Activated CD4-positive, alpha-beta T cell treated with anti-CD3 and anti-CD28 coated beads, Interleukin-2, amount 10 ng/mL, durations not matched to agents 7 days and 5 days (primary cell): ENCODE measurements at places on chromosomes 6 and 20. TPM values are rescaled to one million over a fixed set of nuclear protein-coding genes. Genes with fewer than 3 reads are reported as not detected.

GRCh38 chr6:28710466-28711191, 184.9 kb downstream of the GPX5 start:
- no peak overlapping the region for H3K4me3 ChIP-seq
- H3K27me3 ChIP-seq = peaks cover 46% of the 10 kb centered on the region
- H3K4me1 ChIP-seq = peaks cover 13% of the 10 kb centered on the region
- H3K36me3 ChIP-seq = peaks cover 11% of the 10 kb centered on the region
- DNase-seq = no peak

DNA sequence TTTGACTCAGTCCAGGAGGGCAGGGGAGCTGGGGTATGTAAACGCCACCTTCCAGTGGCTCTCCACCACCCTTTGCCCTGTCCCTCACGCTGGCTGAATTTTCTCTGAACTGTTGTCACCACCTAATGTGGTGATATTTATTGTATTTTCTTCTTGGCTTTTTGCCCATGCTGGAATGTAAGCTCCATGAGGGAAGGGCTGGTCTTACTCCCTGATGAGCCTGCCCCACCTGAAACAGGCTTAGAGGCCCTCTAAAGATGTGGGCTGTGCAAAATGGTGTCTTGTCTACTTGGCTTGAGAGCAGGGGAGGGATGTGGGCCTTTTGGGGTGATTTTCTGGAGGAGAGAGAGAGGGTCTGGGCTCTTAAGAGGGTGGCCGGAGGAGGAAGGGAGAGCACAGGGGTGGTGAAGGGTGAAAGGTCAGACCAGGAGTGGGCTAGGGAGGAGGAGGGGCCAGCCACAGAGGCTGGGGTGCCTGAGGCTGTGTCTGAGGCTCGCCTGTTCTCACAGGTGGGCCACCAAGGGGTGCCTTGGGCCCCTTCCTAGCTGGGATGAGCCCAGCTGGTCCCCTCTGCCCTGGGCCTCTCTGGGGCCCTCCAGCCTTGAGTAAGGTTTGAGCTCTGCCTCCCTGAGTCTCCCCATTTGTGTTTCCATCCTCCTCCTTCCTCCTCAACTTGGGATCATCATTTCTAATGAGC, 37.3 kb downstream of the SPDEF start:
- no peaks in the 10 kb centered on the region for H3K4me1 ChIP-seq
- no peak overlapping the region for H3K4me3 ChIP-seq
- peaks cover 3% of the 10 kb centered on the region for H3K27me3 ChIP-seq

DNA sequence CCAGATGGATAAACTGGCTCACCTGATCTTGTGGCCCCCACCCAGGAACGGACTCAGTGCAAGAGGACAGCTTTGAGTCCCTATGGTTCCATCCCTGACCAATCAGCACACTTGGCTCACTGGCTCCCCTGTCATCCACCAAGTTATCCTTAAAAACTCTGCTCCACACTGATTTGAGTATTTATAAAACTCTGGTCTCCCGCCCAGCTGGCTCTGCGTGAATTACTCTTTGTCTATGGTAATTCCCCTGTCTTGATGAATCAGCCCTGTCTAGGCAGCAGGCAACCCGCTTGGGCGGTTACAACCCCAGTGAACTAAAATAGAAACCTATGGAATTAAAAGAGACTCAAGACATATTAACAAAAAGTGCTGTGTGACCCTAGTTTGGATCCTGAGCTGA, 38.1 kb upstream of the CD83 start:
- no peak for DNase-seq
- no peaks in the 10 kb centered on the region for H3K36me3 ChIP-seq
- H3K4me3 ChIP-seq = no peak overlapping the region
- H3K27ac ChIP-seq = no peak overlapping the region
- peaks cover 2% of the 10 kb centered on the region for H3K27me3 ChIP-seq

Gene ADGB
- total RNA-seq = not detected

DNA sequence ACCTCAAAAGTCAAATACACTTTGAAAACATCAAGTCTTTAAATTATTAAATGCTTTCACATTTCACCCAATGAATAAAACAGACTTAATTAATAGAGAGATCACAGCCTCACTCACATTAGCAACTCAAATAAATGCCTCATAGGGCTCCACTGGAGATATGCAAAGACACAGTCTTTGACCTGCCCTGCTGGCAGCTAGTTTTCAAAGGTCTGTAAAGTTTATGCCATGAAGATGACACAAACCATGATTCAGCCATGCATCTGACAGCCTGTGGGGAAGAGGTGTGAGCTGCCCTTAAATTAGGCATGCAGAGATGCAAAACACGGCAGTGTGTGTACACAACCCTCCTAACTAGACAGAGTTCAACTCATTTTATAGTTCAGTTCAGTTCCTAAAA, 83.6 kb downstream of the PAK5 start:
- H3K27ac ChIP-seq = no peak overlapping the region
- no peaks in the 10 kb centered on the region for H3K27me3 ChIP-seq
- no peak for DNase-seq
- no peaks in the 10 kb centered on the region for H3K36me3 ChIP-seq

GRCh38 chr6:160293844-160294243, 35.2 kb upstream of the SLC22A2 start:
- H3K27ac ChIP-seq = no peak overlapping the region

- peaks cover 11% of the 10 kb centered on the region for H3K27me3 ChIP-seq
- H3K27ac ChIP-seq = no peak overlapping the region
- no peaks in the 10 kb centered on the region for H3K36me3 ChIP-seq
- no peaks in the 10 kb centered on the region for H3K4me1 ChIP-seq
- no peak for DNase-seq
- H3K4me3 ChIP-seq = no peak overlapping the region
Observed at GRCh38 chr6:47034421-47034820, 7.7 kb downstream of the ADGRF1 start.

- H3K27ac ChIP-seq = no peak overlapping the region
- H3K27me3 ChIP-seq = no peaks in the 10 kb centered on the region
- no peak for DNase-seq
- H3K36me3 ChIP-seq = no peaks in the 10 kb centered on the region
- peaks cover 2% of the 10 kb centered on the region for H3K4me1 ChIP-seq
Observed at GRCh38 chr20:61887596-61888093, 178.0 kb downstream of the TAF4 start.

- DNase-seq = no peak
- H3K36me3 ChIP-seq = no peaks in the 10 kb centered on the region
- no peak overlapping the region for H3K4me3 ChIP-seq
- H3K27ac ChIP-seq = no peak overlapping the region
Observed at GRCh38 chr20:9744551-9744950, 94.3 kb downstream of the PAK5 start.

DNA sequence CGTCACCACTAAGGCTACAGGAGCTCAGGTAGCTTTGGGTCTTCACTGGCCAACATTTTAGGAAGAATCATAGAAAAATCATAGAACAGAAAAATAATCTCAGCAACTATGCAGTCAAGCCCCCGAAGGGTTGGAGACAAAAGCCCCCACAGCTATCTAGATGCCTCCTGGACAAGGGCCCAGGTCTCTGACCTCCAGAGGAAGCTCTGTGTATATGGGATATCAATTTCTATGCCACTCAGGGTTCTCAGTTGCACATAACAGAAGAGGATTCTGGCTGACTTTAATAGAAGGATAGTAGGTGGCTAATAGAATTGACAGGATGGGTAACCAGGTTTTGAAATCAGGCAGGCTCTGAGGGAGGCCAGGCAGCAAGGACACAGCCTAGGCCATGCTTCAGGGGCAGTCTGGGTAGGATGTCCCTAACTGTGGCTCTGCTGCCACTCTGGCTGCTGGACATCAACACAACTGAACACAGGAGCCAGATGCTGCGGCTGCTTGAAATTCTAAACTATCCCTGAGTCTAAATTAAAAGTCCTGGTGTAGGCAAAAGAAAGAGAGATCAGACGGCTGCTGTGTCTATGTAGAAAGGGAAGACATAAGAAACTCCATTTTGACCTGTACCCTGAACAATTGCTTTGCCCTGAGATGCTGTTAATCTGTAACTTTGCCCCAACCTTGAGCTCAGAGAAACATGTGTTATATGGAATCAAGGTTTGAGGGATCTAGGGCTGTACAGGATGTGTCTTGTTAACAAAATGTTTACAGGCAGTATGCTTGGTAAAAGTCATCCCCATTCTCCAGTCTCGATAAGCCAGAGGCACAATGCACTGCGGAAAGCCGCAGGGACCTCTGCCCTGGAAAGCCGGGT, 65.6 kb downstream of the TRMT6 start:
- peaks cover 2% of the 10 kb centered on the region for H3K27me3 ChIP-seq
- H3K27ac ChIP-seq = no peak overlapping the region
- H3K4me1 ChIP-seq = no peaks in the 10 kb centered on the region
- no peak overlapping the region for H3K4me3 ChIP-seq
- no peak for DNase-seq

Gene CRISP2
- not detected for total RNA-seq

DNA sequence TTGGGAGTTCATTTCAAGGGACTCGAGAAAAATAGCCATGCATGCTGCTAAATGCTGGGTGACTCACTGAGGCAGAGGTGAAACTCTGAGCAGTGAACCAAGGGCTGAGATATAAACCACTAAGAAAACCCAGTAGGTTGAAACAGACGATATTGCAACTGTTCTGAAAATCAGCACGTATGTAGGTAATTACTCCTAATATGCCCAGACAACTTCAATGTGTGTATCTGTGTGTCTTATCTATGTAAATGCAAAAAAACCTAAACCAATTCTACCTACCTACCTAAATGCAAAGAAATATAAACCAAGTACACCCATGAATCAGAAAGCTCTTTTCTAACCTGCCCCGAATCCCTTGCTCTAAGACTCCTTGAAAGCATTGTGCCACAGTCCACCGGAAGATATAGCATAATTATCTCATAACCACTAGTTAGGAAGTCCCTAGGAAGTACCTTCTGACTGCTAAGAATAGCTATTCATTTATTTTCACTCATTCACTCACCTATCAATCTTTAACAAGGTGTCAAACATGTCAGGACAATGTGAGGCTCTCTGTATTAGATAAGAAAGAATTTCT, 458.7 kb upstream of the RUNX2 start:
- H3K36me3 ChIP-seq = peaks cover 32% of the 10 kb centered on the region
- no peak overlapping the region for H3K27ac ChIP-seq
- no peak overlapping the region for H3K4me3 ChIP-seq

DNA sequence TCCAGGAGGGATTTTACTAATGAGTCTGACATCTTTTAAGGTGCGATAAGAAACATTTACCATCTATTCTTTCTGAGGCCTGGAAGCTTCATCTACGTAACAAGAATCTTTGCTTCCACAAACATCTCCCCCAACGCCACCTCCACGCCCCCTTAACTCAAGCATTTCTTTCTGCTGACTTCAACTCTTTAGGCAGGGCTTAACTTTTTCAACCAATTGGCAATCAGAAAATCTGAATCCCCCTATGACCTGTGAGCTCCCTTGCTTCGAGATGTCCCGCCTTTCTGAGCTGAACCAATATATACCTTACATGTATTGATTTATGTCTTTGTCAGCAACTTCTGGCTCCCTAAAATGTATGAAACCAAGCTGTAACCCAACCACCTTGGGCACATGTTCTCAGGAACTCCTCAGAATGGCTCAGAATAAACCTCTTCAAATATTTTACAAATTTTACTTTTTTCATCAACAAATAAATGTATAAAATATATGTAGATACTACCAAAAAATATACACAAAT, 11.5 kb downstream of the OR2H2 start:
- no peaks in the 10 kb centered on the region for H3K36me3 ChIP-seq
- no peaks in the 10 kb centered on the region for H3K4me1 ChIP-seq
- peaks cover 5% of the 10 kb centered on the region for H3K27me3 ChIP-seq

Gene CBLN4
- not detected for total RNA-seq

Gene ZNF311
- 0.65 TPM for total RNA-seq

DNA sequence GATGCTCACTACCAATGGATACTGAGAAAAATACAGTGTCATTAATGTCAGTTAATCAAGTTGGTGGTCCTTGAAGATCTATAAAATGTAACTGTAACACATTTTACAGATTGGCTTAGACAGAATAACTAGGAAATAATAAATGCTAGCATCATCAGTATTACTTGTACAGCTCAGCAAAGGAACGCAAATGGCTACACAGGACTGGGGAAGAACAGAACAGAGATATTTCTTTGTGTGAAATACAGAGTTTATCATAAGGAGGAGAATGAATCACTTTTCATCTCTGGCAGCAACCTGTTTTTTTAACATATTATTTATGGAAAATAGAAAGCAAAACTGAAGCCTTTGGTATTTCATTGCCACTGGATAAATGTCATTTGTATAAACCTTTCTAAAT, 8.2 kb upstream of the QKI start:
- peak overlapping the region; percentile 92 for H3K27ac ChIP-seq
- H3K4me3 ChIP-seq = peak overlapping the region; percentile 73
- H3K4me1 ChIP-seq = peaks cover 16% of the 10 kb centered on the region
- DNase-seq = no peak

Gene GPR6
- total RNA-seq = not detected

- H3K4me1 ChIP-seq = peaks cover 3% of the 10 kb centered on the region
- H3K27me3 ChIP-seq = peaks cover 26% of the 10 kb centered on the region
- no peak for DNase-seq
- H3K4me3 ChIP-seq = no peak overlapping the region
Observed at GRCh38 chr20:9071976-9072726, 3.3 kb downstream of the PLCB4 start.

GRCh38 chr20:32312718-32313424, 35.4 kb downstream of the KIF3B start:
- H3K4me3 ChIP-seq = no peak overlapping the region
- H3K27me3 ChIP-seq = no peaks in the 10 kb centered on the region
- H3K36me3 ChIP-seq = peaks cover 53% of the 10 kb centered on the region

GRCh38 chr6:8707956-8708772, 272.8 kb upstream of the SLC35B3 start:
- DNase-seq = no peak
- no peak overlapping the region for H3K4me3 ChIP-seq
- no peak overlapping the region for H3K27ac ChIP-seq
- H3K4me1 ChIP-seq = no peaks in the 10 kb centered on the region
- no peaks in the 10 kb centered on the region for H3K36me3 ChIP-seq

DNA sequence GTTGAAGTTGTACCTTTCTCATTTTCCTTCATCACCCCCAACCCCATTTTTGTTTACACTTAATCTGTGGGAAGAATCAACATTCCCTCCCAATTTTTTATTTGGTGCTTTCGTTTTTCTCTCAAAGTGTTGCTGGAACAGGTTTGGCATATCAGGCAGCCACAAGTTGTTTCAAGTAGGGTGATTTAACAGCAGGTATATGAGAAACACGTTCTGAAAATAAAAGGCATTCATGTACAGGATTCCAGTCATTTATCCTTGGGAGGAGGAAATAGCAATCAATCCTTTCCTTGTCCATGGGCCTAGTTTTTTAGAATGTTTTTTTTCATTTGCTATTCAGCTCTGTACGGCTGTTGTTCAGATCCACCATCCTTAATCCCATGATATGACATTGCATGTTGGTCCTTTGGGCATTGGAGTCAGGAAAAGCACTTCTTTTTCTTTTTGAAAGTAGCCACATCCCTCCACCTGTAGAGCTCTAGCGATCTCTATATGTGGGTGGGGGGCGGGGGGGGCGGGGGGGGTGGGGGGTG, 120.2 kb downstream of the JARID2 start:
- H3K27me3 ChIP-seq = no peaks in the 10 kb centered on the region
- no peak overlapping the region for H3K27ac ChIP-seq
- no peak overlapping the region for H3K4me3 ChIP-seq
- DNase-seq = no peak
- peaks cover 49% of the 10 kb centered on the region for H3K4me1 ChIP-seq

Gene TAF4
- 32.0 TPM for total RNA-seq

Gene ANKEF1
- total RNA-seq = 6.9 TPM
